ENCODE measurements at places on chromosomes 16 and 17.

DNA sequence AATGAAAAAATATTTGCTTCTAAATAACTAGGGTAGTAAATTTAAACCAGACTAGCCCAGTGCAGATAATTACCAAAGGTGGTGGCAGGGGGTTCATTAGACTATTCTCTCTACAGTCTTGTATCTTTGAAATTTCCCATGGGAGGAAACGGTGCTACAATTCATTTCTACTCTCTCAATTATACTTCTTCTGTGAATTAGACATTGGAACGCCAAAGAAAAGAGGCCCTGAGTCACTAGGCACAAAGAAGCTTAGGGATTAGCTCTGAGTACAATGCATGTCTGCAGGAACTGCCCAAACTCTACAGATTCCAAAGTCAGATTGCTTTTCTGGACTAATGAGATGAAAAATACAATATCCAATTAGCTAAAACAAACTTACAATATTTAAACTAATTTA is 30.7 kb upstream of the ARL6IP1 start:
- no peak for DNase-seq

GRCh38 chr17:10435096-10435495 is 13.3 kb upstream of the MYH8 start:
- peak; percentile 24 for DNase-seq

GRCh38 chr17:78718575-78719208 is 63.4 kb downstream of the CYTH1 start:
- no peak for DNase-seq

DNA sequence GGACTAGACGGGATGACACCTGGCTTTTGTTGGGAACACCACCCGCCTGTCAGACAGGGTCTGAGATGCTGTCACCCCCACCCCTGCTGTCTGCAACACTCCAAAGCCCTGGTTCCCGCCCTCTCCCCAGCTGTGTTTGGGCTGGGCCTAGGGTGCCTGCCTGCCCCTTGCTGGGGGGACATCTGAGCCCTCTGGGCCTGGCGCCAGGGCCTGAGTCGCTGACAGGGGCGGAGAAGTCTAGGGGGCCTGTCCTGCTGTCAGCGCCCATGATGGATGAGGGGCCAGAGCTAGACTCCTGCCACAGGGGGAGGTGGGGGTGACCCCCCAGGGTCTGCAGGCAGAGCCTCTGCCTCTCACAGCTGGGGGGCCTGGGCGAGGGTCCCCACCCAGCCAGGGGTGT is 7.6 kb upstream of the PKMYT1 start:
- no peak for DNase-seq

GRCh38 chr16:20849589-20850390 is 43.5 kb downstream of the REXO5 start:
- peak; percentile 65 for DNase-seq

DNA sequence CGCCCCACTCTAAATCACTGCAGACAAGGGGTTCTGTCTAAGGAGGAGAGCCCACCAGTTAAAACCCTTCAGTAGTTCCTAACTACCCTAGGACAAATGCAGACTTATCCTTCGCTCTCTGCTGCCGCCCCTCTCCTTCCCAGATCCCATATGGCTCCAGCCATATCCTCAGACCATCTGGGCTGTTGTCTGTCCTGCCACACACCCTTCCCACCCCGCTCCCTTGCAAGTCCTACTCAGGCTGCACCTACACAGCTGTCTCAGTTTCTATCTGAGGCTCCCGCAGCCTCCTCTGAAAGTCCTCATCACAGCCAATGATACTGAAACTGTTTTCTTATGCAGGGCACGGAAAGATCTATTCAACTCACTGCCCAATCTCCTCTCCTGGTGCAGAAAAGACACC is 720 bp upstream of the BCKDK start:
- DNase-seq, result no peak

DNA sequence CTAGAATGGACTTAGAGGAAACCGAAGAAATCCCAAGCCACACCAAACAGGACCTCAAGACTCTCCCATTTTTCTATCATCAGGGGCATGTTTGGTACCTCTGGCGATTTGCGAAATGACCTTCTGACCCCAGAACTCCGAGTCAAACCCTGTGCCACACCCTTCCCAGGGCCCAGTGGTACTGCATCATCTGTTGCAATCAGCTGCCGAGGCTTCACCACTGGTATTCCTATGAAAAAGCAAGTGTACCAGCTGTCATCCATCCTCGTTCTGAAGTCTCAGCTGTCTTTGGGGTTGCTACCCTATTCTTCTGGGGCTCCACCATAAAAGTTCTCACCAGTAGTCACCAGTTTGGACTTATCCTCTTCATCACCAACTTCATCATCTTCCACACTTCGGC is 2.3 kb upstream of the RSKR start:
- DNase-seq, result no peak

DNA sequence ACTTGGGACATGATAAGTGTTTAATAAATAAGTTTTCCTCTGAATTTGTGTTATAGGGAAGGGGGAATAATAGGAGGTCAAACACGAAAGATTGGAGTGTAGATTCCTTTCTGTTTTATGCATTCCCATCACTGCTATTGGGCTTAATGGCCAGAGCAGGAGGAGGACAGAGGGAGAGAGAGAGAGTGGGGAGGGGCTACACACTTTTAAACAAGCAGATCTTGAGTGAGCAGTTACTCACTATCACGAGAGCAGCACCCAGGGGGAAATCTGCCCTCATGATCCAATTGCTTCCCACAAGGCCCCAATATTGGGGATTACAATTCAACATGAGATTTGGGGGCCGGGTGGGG is 505.0 kb downstream of the GRIN2A start:
- no peak for DNase-seq

GRCh38 chr17:82127704-82128103 is 29.7 kb upstream of the FASN start:
- DNase-seq, result no peak

DNA sequence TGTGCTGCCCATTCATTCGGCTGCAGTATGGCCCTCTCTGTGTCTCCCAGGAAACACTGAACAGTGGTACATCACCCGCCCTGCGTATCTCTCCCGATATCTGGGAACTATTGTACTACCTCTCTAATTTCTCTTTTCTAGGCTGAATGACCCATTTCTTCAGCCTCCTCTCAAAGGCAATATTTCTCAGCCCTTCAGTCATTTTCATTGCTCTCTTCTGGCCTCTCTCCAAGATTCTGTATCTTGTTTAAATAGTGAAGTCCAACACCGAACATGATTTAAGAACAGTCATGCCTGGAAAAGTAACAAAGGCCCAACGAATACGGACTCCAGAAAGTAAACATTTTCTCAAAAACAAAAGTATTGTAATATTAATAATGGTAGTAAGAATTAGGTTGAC is 220.1 kb downstream of the ZFHX3 start:
- DNase-seq, result no peak

DNA sequence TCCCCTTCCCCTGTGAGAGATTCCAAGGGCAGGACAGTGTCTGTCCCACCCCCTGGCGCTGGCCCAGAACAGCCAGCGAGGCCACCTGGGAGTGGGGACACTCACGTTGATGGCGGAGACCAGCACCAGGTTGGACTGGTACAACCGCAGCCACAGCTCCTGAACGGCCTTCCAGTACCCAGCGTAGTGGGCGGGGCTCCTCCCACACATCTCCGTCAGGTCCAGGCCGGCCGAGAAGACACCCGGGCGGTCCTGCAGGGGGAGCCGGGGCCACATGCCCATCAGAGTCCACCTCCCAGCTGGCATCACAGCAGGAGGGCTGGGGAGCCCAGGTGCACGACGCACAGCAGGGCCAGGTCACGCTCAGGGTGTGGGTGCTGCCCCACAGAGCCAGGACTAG is 7.1 kb downstream of the ECI1 start:
- no peak for DNase-seq

DNA sequence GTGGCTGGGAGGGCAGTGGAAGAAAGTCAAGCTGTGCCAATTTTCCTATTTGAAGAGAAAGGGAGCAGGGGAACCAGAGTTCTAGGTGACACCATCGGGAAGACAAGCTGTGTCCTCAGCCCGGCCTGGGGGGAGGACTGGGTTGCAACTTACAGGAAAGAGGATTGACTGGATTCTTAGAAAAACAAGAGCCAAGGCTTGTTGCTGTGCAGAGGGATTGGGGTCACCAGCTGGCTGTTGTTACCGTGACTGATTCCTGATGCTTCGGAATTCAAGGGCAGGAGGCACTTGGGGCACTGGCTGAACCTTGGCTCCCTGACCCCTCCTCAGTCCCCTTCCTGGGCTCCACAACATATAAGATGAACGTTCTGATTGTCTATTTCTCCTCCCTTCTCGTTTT is 16.8 kb upstream of the MMP2 start:
- no peak for DNase-seq

DNA sequence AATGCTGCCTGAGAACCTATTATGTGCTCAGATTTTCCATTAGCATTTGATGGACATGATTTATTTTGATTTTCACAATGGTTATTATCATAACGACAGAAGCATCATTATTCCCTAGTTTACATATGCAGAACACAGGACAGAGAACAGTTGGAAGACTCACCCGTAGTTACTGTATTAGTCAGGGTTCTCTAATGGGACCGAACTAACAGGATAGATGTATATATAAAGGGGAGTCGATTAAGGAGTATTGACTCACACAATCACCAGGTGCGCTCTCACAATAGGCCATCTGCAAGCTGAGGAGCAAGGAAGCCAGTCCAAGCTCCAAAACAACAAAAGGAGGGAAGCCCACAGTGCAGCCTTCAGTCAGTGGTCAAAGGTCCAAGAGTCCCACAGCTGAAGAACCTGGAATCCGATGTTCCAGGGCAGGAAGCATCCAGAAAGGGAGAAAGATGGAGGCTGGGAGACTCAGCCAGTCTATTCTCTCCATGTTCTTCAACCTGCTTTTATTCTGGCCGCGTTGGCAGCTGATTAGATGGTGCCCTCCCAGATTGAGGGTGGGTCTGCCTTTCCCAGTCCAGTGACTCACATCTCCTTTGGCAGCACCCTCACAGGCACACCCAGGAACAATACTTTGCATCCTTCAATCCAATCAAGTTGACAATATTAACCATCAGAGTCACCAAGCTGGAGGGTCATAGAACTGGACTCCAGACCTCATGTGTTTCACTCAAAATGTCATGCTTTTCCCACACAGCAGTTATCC is 92.7 kb upstream of the XYLT1 start:
- no peak for DNase-seq

DNA sequence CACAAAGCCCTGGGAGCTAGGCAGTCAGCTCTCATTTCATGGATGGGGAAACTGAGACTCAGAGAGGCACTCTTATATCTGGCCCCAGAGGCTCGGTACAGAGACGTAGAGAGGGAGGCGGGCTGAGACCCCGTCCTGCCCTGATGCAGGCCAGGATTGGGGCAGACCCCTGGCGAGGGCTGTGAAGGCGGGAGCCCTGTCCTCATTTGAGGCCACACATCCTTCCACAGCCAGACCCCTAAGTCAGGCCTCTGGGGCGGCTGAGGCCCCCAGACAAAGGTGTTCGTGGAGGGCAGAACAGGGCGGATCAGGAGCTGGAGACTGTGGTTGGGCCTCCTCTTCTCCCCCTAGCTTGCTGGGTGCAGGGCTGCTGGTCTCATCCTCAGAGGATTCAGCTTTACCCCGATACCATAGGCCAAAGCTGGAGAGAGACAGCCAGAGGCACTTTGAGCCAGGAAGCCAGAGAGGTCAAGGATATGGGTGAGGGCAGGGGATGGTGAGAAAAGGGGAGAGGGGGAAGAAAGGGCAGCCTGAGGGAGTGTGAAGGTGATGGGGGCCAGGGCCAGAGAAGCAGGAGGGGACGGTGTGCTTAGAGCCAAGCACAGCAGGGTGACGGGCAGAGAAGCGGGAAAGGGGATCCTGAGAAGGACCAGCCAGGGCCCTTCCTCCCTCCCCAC is 805 bp upstream of the SCARF1 start:
- no peak for DNase-seq

DNA sequence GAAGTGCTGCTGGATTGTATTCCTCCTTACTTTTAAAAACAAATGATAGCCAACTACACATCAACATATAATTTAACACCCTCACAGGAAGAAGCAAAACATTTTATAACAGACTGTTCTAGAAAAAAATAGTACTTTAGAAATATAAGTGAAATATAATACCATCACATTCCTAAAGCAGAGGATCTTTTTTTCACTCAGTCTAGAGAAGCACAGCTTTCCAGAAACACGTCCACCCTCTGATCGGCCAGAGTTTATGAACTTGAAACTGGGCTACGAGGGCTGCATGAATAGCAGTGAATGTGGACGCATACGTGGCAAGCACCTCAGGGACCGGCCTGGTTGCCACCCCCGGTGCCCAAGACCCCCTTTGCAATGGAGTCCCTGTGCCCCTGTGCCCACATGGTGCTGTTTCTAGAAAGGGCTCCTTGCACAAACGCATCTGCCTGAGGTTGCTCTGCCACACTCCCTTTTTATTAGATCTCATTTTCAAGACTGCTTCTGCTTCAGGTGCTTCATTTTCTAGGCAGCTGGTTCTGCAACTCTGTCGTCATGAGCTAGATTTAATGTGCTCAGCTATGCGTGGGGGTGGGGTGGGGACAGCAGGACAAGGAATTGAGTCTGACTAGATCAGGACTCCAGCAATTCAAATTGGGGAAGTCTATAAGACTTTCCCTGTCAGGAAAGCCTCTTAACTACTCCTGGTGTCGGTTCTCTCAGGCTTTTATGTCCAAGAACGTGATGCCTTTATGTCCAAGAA is 29.1 kb upstream of the ERN1 start:
- DNase-seq, result no peak

DNA sequence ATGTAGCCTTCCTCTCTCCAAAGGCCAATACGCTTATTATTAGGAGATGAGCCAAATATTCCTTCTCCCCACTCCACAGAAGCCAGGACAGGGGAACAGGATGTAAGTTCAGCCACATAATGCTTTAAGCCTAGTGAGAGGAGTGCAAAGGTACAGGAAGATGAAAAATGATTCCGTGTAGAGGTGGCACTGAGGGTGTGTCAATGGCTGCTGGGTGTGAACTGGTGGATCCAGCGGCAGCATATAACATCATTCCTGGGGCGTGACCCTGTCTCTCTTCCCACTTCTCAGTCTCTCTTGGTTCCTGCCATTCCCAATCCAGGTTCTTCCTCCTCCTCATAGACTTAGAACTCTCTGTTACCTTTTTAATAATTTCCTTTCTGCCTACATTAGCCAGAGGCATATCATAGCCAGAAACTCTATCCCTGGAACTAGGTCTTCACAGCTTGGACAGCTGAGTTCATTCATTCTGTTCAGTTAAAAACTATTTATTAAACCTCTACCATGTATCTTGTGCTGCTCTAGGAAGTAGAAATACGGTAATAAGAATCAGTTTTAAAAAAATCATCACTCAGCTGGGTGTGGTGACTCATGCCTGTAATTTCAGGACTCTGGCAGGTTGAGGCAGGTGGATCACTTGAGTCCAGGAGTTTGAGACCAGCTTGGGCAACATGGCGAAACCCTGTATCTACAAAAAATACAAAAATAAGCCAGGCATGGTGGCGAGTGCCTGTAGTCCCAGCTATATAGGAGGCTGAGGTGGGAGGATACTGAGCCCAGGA is 58.0 kb upstream of the FAM20A start:
- no peak for DNase-seq

GRCh38 chr17:75342996-75343395 is 53.8 kb upstream of the SLC25A19 start:
- DNase-seq, result no peak

- DNase-seq, result peak; percentile 87
Observed at GRCh38 chr17:21029036-21029435, 13.8 kb downstream of the USP22 start.
